ENCODE measurements at places on chromosomes 4 and X.

GRCh38 chr4:45172636-45173035 lies 446.3 kb upstream of the GNPDA2 start:
- DNase-seq: no peak

- no peak for DNase-seq
Observed at GRCh38 chrX:27132862-27133261, 330.3 kb downstream of the PPP4R3C start.

DNA sequence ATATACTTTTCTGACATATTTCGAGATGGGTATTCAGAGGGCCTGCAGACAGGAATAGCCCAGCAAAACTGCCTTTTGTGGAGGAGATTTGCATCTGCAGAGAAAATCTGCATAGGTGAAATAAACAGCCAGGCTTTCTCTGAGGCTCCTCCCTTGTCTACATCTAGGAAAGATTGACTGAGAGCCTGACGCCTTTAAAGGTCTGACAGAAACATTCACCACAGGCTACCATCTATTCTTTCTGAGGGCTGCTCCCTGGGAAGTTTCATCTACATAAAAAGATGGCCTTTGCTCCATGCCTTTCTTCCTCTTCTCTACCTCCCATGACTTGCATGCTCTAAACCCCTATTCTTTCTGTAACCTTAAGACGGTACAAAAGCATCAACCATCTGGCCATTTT lies 55.0 kb upstream of the AP1S2 start:
- no peak for DNase-seq

DNA sequence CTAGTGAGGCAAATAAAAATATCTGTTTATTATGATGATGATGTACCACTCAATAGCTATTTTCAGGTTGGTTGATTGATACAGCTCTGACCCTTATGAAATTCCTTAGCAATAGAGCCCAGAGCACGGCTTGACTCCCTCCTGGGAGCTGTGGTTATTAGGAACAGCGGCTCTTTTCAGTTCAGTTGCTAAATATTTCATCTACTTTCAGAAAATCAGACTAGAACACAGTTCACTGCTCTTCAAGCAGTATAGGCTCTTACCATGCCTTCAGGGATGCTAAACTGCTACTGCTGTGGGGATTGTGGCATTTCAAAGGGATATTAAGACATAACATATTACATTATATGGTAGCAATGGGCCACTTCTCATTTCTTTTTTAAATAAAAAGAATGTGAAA lies 218.8 kb downstream of the SNCA start:
- DNase-seq: no peak

DNA sequence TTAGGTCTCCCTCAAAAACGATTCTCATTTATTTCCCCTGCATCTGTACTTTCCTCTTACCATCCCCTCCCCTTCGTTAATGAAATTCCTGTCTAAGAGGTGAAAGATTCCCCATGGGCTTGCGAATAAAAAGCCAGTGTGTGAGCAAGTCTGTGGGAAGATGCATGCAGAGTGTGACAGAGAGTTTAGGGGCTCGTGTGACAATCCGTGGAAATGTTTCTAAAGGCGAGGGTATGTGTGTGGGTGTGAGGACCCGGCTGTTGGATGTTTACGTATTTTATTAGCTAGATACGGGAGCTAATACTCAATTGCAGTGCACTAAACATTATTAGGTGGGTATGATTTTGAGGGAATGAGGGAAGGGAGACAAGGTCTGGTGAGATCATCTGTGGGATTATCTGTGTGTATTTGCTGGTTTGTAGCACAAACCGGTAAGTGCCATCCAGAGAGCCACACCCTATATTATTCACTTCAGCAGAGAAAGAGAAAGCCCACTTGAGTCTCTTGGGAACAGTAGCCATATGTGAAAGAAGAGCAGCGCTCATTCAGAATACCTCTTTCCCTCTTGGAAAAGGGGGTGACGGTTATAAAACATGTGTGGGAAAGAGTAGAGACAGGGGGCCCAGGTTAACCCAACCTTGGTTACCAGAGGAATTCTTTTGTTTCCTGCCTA lies 893 bp upstream of the HOPX start:
- peak; percentile 75 for DNase-seq
